ENCODE measurements at places on chromosomes 11 and 22.

- no peak for DNase-seq
Observed at GRCh38 chr22:50686794-50687193, 14.2 kb downstream of the SHANK3 start.

DNA sequence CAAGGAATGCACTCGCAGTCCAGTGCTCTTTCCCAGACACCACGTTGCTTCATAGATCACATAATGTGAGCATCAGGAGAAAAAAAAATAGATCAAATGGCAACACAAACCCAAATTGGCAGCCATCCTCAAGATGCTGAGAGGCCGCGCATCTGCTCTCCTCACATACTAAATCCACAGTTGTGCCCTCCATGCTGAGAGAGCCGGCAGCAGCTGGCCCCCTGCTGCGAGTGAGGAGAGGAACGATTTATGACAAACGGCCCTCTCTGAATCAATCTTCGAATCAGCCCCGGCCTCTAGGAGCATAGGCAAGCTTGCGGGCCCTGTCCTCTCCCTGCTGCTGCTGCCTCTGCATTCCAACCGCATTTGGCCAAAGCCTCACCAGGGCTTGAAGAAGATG lies 159.9 kb upstream of the TENM4 start:
- no peak for DNase-seq

DNA sequence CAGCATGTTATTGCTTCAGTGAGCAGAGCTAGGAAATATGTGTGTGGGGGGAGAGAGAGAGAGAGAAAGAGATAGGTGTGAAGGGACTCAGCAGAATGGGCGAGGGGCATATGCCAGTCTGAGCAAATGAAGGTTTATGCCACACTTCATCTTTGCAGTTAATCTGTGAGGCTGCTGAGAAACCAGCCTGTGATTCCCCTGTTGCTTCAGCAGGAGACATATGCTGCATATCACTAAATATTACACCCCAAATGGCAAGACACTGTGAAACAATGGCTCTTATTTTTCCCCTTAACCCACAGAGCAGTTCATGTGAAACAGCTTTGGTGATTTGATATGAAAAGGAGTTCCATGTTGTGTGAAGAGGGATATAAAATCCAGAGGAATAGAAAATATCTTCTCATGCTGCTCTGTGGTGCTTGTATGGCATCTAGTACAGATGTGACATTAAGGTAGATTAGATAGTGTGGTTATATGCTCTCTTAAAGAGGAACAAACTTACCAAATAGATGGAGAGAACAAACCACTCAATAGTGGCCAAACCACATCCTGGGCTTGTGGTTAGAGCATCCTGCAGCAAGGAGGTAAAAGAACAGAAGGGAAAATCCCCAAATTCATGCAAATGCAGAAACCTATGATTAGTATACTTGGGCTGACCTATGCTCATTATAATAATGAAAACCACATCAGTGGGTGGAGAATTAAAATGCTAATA lies 864.2 kb downstream of the FAM181B start:
- DNase-seq = peak; percentile 77

- no peak for DNase-seq
Observed at GRCh38 chr11:102564110-102564509, 33.6 kb upstream of the MMP7 start.

- DNase-seq = no peak
Observed at GRCh38 chr22:46128606-46129005, 21.7 kb upstream of the PPARA start.

- DNase-seq = no peak
Observed at GRCh38 chr11:85096939-85097338, 530.2 kb downstream of the DLG2 start.
